ENCODE measurements at places on chromosomes 1 and 21.

DNA sequence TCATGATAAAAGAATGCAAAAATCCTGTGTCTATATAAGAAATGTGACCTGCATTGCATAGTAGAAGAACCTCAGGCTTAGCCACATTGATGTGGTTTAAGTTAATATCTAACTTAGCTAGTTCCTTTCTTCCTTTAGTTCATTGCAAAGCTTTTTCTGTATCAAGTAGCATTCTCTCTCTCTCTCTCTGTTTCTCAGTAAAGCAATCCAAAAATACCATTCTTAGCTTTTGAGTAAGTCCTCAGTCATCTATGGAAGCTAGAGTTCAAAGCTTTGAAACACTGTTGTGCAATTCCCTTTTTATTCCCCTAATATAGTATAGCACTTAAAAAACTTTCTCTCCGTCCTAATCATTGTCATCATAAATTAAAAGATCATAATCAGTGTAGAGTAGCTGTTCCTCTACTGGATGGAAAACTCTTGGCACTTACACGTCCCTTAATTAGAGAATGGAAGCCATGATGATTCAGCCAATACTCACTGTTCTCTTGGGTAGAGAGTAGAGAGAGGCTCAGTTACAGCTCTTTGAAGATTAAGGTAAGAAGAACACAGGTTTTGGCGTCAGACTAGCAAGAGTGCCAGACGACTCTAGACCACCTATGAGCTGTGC lies 350.3 kb upstream of the LYPLAL1 start:
- DNase-seq = no peak

DNA sequence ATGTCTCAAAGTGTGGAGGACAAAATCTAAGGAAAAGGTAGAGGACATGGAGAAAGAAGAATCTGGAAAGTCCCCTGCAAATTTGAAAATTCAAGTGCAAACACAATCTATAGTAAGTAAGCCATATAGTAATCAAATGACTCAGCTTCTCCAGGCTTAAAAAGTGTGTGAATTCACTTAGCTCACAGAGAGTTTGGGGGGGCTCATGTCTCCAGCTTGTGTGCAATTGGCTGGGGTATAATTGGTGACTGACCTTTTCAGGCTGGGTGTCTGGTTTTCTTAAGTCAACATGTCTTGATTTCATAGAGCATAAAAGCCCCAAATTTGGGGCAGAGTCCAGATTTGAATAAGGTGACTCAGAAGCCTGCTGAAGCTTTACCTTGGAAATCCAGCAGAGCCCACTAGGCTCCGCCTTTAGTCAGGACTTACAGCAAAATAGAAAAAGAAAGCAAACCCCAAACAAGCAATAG lies 8.6 kb downstream of the CLDN14 start:
- DNase-seq = peak; percentile 19

GRCh38 chr1:183480971-183481441 lies 8.7 kb downstream of the SMG7 start:
- no peak for DNase-seq

DNA sequence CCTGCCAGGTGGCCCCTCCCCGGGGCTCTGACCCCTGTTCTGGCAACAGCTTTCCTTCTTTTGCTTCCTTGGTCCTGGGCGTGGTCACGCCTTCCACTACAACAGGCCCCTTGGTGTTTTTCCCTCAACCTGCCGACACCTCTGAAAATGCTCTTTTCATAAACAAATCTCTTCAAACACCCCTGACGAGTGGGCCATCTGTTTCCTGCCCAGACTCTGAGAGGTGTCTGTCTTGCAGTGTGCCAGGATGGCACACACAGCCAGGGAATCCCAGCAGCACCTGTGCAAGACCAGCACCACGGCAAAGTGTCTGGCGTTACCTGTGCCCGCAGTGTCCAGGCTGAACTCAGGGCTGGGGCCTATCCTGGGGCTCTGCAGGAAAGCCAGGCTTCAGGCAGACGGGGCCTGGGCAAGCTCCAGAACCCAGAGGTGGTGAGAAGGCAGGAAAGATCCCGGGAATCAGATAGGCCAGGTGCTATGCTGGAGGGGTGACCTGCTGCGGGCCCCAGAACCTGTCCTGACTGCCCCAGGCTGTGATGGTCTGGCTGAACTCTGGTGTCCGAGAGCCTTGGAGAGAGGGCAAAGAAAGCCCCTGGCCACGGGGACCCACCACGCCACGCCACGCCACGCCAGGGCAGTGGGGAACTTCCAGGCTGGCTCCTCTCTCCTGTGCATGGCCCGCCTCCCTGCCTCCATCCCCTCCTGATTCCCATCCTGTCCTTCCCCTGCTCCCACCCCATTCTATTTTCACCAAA lies 88.9 kb downstream of the SIK1 start:
- DNase-seq = no peak

GRCh38 chr21:42672699-42673458 lies 19.5 kb downstream of the PDE9A start:
- DNase-seq = peak; percentile 31

GRCh38 chr1:24027838-24028468 lies 47.8 kb upstream of the SRSF10 start:
- peak; percentile 58 for DNase-seq

DNA sequence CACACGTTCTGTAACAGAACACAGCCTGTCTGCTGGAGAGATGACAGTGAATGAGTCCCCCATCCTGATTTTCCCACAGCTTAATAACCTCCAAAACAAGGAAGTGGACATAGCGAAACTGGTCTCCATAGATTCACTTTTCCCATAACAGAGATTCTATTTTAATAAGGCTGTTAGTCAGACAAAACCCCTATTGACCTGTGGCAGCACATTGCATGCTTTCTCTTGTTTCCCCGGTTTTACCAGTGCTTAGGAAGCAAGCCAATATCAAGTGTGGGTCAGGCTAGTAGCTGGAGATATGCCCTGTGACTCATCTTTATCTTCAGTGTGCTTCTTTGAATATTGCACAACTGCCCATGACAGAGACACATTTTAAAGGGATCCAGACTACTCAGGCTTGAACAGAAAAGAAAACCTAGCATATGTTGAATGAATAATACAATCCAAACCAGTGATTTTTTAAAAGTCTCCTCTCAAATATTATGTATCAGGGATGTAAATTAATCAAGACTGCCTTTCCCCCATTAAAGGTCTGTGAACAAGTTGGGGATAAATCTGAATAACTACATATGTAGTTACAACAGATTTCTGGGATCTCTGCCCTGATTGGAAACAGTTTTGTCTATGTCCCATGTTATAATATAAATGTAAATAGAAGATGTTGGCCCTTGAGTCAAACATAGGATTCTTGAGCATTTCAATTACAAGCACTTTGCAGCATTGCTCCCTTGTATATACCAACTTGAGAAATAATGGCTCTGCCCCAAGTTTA lies 11.9 kb upstream of the CLDN8 start:
- peak; percentile 32 for DNase-seq

DNA sequence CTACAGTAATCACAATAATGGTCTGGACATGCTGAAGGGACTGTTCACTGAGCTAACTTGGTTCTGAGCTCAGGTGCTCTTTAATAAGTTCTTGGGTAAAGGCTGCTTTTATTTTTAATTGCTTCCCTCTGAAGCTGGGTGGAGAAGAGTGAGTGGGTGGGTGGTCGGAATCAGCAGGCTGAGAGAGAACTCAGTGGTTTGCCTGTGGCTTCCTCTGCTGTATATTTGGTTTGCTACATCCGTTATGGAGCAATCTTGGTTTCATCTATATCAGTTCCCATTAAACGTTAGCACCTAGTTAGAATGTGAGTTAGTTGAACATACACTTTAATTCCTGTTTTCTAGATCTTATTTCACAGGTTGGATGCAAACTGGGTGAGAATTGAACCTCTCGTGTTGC lies 23.3 kb downstream of the CNIH4 start:
- no peak for DNase-seq
